ENCODE measurements at places on chromosomes 2 and 18.

DNA sequence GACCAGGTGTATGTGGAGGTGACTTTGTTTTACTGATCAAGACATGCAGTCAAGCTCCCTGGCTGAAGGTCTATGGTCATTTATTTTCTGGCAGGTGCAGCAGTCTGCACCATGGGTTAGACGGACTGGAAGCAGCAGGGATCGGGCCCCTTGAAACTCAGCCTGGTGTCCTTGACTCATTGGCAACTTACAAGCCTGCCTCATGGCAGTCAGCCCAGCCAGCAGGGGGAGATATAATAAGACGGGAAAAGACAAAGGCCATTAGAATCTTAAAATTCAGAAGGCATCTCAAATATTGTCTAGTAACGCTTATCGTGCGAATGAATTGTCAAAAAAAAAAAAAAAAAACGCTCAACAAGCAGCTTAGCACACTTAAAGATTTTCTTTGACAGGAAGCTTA is 308.2 kb downstream of the EN1 start:
- no peak for DNase-seq

- no peak for DNase-seq
Observed at GRCh38 chr2:226031647-226032501, 632.4 kb downstream of the NYAP2 start.

GRCh38 chr2:197435598-197436420 is 981 bp upstream of the SF3B1 start:
- DNase-seq, result no peak

DNA sequence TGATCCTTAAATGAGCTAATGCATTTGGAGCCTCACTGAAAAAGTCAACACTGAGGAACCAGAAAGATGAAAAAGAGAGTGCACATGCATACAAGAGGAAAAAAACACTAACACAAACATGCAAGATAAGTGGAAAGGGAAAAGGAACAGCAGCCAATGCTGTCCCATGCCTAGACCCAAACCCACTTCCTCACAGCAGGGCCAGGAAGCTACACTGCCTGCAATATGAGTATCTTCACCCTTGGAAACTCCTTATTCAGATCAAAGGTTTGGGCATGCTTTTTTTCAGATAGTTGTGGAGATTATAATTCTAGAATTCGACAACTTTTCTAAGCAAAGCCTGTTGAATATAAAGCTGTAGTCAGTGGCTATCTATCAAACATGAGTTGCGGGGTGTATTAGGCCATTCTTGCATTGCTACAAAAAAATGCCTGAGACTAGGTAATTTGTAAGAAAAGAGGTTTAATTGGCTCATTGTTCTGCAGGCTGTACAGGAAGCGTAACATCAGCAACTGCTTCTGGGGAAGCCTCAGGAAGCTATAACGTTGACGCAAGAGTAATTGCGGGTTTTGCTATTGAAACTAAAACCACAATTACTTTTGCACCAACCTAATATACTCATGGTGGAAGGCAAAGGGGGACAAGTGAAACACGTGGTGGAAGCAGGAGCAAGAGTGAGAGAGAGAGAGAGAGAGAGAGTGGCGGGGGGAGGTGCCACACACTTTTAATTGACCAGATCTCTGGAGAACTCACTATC is 138.2 kb downstream of the MBD2 start:
- DNase-seq, result no peak

- DNase-seq, result no peak
Observed at GRCh38 chr2:186757009-186757408, 63.1 kb downstream of the FAM171B start.

- DNase-seq, result no peak
Observed at GRCh38 chr2:8525582-8526402, 156.1 kb upstream of the ID2 start.

- no peak for DNase-seq
Observed at GRCh38 chr2:74471332-74472065, 981 bp downstream of the MRPL53 start.

- no peak for DNase-seq
Observed at GRCh38 chr2:41413813-41414485, 633.9 kb upstream of the PKDCC start.

- no peak for DNase-seq
Observed at GRCh38 chr2:13876491-13877037, 756.0 kb upstream of the LRATD1 start.

DNA sequence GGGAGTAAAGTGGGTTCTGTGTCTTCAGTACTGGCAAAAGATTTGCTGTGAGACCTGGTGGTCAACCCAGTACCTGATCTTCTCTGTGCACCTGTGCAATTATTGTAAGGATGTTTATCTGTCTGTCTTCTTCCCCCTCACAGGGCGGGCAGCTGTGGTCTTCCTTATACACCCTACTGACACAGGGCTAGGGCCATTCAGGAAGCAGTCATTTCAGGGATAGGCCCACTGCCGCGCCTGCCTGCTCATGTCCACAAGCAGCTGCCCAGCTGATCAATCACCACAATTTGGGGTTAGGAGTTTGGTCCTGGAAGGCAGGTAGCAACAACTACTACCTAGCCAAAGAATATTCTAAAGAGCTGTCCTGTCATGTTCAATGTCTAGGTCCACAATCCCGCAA is 1.2 kb upstream of the CNNM4 start:
- no peak for DNase-seq

- DNase-seq, result no peak
Observed at GRCh38 chr2:176872406-176872805, 340.2 kb upstream of the HNRNPA3 start.

- no peak for DNase-seq
Observed at GRCh38 chr2:165144315-165144714, 59.5 kb downstream of the SCN3A start.

DNA sequence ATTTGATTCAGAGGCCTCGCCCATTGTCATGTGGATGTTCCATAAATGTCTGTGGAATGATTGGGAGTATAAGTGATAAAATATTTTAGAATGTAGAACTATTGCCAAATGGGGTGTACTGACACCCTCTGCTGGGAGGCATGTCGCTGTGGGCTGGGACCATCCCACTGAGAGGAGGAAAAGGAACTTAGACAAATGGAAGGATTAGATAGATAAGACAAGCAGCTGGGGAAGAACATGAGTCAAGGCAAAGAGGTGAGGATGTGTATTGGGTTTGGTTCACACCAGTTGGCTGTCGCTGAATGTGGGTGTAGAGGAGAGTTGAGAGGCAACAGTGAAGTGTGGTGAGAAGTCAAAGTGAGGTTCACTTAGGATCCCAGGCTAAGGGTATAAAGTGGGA is 4.0 kb downstream of the C2orf74 start:
- DNase-seq, result no peak

DNA sequence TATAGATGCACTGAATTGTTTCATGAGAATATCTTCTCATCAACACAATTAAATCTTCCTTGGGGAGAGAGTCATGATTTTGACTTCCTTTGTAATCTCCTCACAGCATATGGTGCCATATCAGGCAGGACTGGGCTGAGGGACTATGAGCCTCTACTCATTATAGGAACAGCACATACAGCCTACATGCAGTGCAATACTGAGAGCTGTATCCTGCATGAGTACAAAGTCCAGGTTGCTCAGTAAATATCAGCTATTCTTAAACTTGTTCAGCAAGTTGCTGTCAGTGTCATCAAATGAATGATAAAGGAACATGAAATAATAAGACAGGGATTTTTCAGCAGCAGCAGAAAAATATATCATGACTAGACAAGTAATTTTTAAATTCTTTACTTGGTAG is 10.8 kb downstream of the DLGAP1 start:
- DNase-seq, result no peak

GRCh38 chr18:38944446-38945024 is 1378.9 kb upstream of the CELF4 start:
- no peak for DNase-seq

DNA sequence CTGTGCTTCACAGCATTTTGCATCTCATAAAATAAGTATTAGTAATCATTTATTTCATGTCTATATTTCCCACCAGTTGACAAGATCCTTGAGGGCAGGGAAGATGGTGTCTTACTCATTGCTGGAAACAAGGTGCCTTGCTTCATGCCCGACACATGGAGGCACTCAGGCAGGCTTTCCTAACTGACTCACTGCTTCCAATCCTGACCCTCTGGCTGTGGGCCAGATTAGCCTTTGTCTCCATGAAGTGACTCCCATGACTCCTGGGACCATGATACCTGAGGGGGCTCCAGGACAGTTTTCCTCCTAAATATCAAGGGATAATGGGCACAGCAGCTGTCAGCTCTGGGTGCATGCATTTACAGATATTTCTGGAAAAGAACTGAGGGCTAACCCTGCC is 275.1 kb downstream of the AGPS start:
- no peak for DNase-seq

DNA sequence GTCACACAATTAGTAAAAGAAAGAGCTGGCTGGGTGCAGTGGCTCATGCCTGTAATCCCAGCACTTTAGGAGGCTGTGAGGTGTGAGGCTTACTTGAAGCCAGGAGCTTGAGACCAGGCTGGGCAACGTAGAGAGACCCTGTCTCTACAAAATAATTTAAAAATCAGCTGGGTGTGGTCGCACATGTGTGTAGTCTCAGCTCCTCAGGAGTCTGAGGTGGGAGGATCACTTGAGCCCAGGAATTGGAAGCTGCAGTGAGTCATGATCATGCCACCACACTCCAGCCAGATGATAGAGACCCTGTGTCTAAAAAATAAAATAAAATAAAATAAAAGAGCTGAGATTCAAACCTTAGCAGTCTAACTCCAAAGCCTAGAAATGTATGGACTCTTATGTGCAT is 39.0 kb upstream of the NEDD4L start:
- no peak for DNase-seq

- peak; percentile 33 for DNase-seq
Observed at GRCh38 chr2:201643216-201643890, at the start of gene TMEM237. Gene TMEM237, minus strand, starts transcription at chr2:201643503. Its CDS starts 103 bp downstream, at chr2:201643400.

DNA sequence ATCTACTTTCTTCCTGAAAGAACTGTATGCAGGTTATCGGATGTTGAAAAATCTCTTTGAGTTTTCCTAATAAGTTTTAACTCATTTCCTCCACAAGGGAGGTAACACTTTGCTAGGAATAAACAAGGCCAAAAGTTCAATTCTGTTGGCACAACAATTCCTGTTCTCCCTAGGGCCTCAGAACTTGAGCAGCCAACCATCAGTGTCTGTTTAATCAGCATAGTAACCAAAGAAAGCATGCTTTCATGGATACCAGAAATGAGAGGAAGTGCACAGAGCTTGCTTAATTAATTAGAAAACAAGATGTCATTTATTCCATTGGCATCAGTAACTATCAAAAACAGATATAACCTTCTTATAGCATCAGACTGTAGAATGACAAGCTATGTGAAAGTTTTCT is 503.2 kb upstream of the CNTNAP5 start:
- DNase-seq, result no peak

DNA sequence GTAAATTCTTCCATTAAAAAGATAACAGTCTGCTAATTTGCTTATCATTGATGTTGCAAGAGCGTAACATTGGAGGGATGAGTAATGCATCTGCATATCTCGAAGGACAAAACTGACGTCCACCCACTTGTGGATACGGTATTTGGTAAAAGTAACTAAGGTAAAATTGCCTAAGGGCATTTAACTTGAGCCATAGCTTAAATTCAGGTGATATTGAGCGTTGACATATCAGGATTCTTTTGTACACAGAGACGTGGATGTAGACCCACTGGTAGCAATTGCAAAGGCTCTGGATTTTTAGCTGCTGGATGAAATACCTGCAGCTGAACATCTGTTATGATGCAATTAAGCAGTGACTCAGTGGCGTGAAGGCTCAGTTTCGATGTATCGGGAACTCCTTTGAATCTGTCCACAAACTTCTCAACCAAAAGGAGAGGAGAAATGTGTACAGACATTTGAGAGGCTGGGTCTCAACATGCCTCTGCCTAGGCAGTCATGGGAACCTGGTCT is 119.3 kb downstream of the SPTBN1 start:
- DNase-seq, result no peak

GRCh38 chr2:38793511-38793910 is 15.5 kb downstream of the GEMIN6 start:
- DNase-seq, result no peak

DNA sequence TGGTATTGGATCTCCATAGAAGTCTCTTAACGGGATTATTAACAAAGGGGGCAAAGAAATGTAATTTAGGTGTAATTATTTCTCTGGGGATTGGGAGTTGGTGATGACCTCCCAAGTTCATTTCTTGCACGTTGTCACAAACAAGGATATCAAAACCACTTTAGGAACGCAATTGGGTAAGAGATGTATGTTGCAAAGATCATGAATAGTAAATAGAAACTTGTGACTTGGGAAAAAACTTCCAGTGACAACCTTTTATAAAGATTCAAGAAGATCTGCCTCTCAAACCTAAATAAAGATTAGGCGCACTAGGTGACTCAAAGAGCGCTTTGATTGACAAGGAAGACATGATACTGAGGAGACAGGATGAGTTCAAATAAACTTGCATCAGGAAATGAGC is 127.8 kb upstream of the TRIB2 start:
- no peak for DNase-seq

Measured in neural crest cell (in vitro differentiated cells).